Activated T-helper 1 cell treated with anti-CD3 and anti-CD28 coated beads, Interleukin-2, amount 50 U/mL, for 16 hours (primary cell): ENCODE measurements at places on chromosomes 1 and 21.

GRCh38 chr1:193192586-193192985, 6.2 kb upstream of the B3GALT2 start:
- no peak for DNase-seq

DNA sequence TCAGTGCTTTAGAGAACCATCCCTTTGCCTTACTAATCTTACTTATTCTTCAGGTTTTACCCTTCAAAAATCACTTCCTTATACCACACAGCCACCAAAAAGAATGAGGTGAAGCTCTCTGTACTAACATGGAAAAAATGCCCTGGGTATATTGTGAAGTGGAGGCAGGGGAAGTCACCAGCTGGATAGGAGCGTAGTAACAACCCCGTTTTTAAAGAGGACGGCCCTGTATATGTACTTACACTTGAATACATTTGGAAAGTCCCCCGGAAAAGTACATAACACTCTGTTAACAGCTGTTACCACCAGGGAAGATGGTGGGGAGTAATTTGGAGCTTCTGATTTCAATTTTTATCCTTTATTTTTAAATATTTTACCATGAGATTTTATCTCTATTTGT, 28.2 kb upstream of the KHDRBS1 start:
- no peak for DNase-seq

DNA sequence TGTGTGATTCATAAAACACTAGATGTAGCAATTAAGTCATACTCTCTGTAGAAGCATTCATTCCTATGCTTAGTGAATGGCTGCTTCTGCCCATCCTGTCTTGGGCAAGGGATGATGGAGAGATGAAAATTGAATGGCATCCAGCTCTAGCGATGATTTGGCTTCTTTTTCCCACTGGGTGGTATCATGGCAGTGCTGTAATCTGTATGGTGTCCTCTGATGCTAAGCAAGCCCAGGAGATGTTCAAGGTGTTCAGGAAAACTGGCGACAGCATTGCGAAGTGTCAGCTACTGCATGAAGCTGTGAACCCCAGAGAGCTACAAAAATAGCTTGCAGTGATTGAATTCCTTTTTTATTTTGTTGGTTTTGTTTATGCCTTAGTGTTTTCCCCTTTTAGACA, 48.9 kb upstream of the LEPR start:
- DNase-seq, result no peak

- DNase-seq, result no peak
Observed at GRCh38 chr1:235253219-235253962, 74.6 kb downstream of the ARID4B start.

- DNase-seq, result no peak
Observed at GRCh38 chr1:65650682-65651081, 142.0 kb upstream of the PDE4B start.

DNA sequence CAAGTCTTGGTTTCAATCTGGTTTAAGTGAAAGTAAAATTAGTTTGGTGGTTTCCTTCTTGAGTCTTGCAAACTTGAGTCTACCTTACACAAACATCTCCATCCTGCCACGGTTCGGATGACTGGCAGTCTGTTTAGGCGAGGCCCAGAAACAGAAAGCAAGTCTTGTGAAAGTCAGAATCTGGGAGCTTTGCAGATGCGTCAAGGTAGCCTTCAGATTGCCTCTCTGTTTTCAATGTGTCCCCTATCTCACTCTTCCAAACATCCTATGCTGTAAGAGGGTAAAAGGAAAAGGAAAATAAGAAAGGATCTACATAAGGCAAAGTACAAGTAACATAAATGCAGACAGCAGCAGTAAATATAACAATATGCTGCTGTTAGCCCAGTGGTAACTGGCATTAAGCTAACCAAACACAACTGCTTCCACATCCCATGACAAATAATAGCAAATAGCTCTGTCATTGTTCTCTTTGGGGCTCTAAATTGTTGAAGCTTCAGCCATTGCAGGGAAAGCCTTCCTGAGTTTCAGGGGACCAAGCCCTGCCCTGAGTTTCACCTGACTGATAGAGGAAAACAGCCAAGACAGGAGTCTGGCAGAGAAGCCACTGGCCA, 26.2 kb upstream of the C1orf105 start:
- peak; percentile 30 for DNase-seq

- no peak for DNase-seq
Observed at GRCh38 chr1:162335126-162335525, 41.5 kb downstream of the SPATA46 start.

DNA sequence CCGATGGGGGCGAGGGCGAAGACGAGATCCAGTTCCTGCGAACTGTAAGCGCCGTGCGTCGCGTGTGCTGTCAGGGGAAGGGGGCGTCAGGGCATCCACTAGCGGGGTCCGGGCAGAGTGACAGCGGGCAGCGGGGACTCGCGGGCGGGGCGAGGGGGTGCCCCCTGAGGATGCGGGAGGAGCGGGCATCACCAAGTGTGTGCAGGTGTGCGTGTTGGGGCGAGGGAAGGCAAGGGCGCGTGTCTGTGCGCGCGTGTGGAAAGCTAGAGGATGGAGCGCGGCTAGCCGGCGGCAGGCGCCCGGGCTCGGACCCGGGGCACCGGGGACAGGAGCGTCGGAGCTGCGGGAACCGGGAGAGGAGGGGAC, 525 bp downstream of the RYR2 start:
- no peak for DNase-seq

- no peak for DNase-seq
Observed at GRCh38 chr1:212178851-212179250, 106.4 kb upstream of the PPP2R5A start.

GRCh38 chr1:74434321-74434720, 78.1 kb downstream of the LRRC53 start:
- DNase-seq, result no peak

DNA sequence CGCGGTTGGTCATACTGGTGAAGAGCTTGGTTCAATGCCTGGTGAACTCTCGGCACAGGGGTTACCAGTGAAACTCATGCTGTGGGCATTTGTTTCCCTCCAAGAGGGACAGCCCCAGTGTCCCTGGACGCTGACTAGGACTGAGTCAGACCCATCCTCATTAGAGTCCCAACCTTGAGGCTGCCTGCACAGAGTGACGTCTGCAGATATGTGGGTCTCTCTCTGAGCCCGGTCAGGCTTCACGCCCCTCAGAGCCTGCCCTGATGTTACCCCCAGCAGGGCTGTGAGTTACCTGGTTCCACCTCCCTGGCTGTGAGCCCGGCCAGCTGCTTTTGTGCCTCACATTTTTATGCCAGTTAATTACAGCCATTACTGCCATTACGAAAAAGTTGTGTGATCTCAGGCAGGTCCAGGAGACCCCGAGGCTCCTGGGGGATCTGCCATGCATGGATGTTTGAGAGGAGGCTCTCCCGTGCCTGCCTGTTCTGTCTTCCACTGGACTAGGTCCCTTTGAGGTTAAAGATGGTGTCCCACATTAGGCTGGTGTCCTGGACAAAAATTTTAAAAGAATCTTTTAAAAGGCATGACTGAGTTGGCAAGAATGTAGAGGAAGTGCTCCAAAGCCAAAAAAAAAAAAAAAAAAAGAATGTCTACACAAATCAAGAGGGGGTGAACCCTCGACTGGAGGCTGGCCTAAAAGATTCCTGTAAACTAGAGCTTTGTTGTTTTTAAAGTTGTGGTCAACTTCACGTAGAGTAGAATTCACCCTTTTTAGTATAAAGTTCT, 36.6 kb upstream of the PADI1 start:
- no peak for DNase-seq
